ENCODE measurements at places on chromosomes 13 and 19. TPM values are rescaled to one million over a fixed set of nuclear protein-coding genes. Genes with fewer than 3 reads are reported as not detected.

MRPL57 gene
- polyA plus RNA-seq: 16.4 TPM

SETDB2 gene
- 1.9 TPM for polyA plus RNA-seq

CLC gene
- polyA plus RNA-seq: not detected

SPRY2 gene
- 122 TPM for polyA plus RNA-seq

SNRPA gene
- 69.5 TPM for polyA plus RNA-seq

WDR87 gene
- polyA plus RNA-seq: not detected

OR7D2 gene
- polyA plus RNA-seq: not detected

VAV1 gene
- polyA plus RNA-seq: not detected

FCER2 gene
- not detected for polyA plus RNA-seq

SIAH3 gene
- 0.08 TPM for polyA plus RNA-seq

DAND5 gene
- 1.0 TPM for polyA plus RNA-seq

Data from SK-N-SH (cell line).